ENCODE measurements at places on chromosomes 4 and X. TPM values are rescaled to one million over a fixed set of nuclear protein-coding genes. Genes with fewer than 3 reads are reported as not detected.

GRCh38 chrX:101025126-101025525 lies 26.8 kb downstream of the TRMT2B start:
- peaks cover 12% of the 10 kb centered on the region for H3K36me3 ChIP-seq
- no peak overlapping the region for H3K27ac ChIP-seq
- H3K4me1 ChIP-seq = no peaks in the 10 kb centered on the region
- no peak for DNase-seq

- H3K27ac ChIP-seq = peak overlapping the region; percentile 40
- no peak overlapping the region for H3K4me3 ChIP-seq
- H3K4me1 ChIP-seq = peaks cover 4% of the 10 kb centered on the region
- DNase-seq = no peak
- H3K36me3 ChIP-seq = no peaks in the 10 kb centered on the region
Observed at GRCh38 chr4:87060957-87061356, 126.1 kb downstream of the AFF1 start.

DNA sequence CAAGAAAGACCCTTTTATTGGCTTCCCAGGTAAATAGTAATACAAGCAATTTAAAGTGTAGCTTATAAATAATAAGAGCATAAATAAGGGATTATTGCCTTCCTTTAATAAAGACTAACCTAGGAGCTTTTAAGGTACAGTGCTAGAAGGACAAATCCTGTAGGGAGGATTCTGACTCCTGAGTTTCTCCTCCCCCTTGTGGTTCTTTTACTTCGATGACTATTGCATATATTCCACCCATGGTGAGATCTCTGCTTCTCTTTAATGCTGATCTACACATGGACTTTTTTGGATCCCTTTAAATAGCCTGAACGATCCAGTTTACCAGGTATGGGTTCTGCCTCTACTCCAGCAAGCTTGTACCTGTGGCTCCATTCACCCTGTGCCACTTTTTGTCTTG lies 2.5 kb downstream of the GALNT7 start:
- DNase-seq = no peak
- H3K27ac ChIP-seq = no peak overlapping the region
- peaks cover 12% of the 10 kb centered on the region for H3K4me1 ChIP-seq

DNA sequence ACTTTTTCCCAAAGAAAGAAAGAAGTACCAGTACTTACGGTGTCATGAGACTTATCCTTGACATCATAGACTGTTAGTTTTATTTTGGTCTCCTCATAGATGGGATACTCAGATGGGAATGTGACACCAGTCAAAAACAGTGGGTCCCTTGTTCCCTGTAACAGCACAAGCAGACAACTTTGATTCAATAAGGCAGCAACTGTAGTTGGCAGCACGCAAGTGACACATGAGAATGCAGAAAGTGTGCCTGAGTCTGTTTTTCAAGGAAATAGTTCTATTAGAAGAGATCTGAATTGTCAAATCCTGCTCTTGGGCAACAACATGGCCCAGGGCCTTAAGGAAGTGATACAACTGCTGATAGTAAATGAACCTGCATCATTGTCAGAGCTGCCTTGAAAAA lies 443.2 kb downstream of the INPP4B start:
- H3K27ac ChIP-seq = no peak overlapping the region
- no peaks in the 10 kb centered on the region for H3K36me3 ChIP-seq
- H3K27me3 ChIP-seq = peaks cover 1% of the 10 kb centered on the region
- no peak overlapping the region for H3K4me3 ChIP-seq
- DNase-seq = no peak
- H3K4me1 ChIP-seq = peaks cover 13% of the 10 kb centered on the region

GRCh38 chr4:138458751-138459150 lies 216.6 kb upstream of the SLC7A11 start:
- no peaks in the 10 kb centered on the region for H3K4me1 ChIP-seq
- H3K36me3 ChIP-seq = no peaks in the 10 kb centered on the region

DNA sequence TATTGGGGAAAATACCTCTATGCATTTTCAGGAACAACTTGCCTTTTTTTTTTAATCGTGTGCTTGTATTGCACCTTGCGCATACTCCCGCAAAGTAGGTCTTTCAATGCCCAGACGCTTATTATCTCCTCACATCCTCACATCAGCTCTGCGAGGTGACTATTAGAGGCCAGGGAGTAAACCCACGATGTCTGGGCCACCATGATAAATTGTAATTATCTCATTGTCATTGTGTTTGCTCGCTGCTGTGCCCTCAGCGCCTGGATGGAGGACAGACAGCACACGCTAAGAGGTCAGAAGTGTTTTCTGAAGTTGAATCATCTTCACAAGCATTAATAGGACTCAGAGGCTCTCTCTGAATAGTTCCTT lies 1.0 kb upstream of the RELL1 start:
- no peaks in the 10 kb centered on the region for H3K36me3 ChIP-seq
- no peak for DNase-seq
- H3K27me3 ChIP-seq = peaks cover 13% of the 10 kb centered on the region
- no peak overlapping the region for H3K27ac ChIP-seq
- H3K4me3 ChIP-seq = peak overlapping the region; percentile 90

- H3K27me3 ChIP-seq = no peaks in the 10 kb centered on the region
- no peak overlapping the region for H3K27ac ChIP-seq
- peaks cover 80% of the 10 kb centered on the region for H3K36me3 ChIP-seq
- no peak for DNase-seq
- H3K4me1 ChIP-seq = no peaks in the 10 kb centered on the region
Observed at GRCh38 chr4:82352825-82353366, 20.9 kb downstream of the HNRNPD start.

DNA sequence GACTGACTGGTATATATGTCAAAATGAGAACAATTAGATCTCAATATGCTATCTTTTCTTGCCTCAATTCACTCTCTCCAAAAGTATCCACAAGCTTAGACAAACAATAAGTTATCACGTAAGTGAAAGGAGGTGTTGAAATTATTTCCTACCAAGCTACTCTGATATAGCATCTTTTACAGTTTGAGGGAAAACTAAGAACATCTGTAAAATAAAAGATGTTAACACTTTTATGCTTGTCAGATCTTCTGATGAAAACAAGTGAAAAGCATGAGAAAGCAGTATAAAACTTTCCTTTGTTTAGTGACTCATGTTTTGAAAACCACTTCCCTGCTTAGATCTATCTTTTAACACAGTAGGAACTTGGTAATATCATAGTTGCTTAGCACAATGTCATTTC lies 8.4 kb upstream of the MAB21L2 start:
- no peak for DNase-seq
- H3K36me3 ChIP-seq = no peaks in the 10 kb centered on the region
- H3K4me1 ChIP-seq = no peaks in the 10 kb centered on the region
- no peak overlapping the region for H3K27ac ChIP-seq
- no peaks in the 10 kb centered on the region for H3K27me3 ChIP-seq

Gene VGLL1
- not detected for total RNA-seq

Gene UGT2B15
- not detected for total RNA-seq

Data from H1 (cell line).